Activated naive CD4-positive, alpha-beta T cell (primary cell): ENCODE measurements at places on chromosomes 12 and 14.

DNA sequence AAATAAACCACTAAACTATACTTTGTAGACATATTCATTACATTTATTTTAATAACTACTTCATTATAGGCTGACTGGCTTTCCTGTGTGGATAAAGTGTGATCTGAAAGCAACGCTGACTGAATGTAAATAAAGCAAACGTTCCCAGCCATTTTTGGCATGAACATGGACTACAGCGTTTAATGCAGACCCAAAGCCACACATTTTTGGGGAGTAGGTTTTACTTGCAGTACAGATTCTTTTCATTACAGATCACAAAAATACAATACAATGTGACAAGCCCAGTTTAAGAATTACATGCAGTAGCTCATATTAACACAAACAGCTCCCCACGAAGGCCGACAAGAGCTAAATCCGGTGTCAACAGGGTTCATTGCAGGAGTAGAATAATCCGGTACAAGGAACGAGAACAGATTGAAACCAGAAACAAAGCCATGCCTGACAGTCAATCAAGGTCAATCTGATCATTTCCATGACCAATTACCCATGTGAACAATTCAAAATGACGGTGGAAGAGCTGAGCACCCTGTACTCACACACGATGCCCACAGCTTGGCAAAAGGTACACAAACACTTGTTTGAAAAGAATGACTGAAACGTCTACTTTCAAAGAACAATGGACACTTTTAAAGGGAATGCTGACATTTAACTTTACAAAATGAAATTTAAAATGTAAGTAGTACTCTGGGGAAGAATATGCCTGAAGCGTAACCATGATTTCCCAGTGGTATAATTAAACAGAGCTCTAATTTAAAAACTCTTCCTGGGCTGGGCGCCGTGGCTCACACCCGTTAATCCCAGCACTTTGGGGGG lies 5.3 kb downstream of the BAG5 start:
- DNase-seq, result no peak

- no peak for DNase-seq
Measured at GRCh38 chr12:25245491-25245890, 5.2 kb downstream of the KRAS start.

- DNase-seq, result no peak
Measured at GRCh38 chr14:65472189-65472588, 59.7 kb downstream of the FUT8 start.

- no peak for DNase-seq
Measured at GRCh38 chr12:69388371-69388770, 28.8 kb downstream of the YEATS4 start.

DNA sequence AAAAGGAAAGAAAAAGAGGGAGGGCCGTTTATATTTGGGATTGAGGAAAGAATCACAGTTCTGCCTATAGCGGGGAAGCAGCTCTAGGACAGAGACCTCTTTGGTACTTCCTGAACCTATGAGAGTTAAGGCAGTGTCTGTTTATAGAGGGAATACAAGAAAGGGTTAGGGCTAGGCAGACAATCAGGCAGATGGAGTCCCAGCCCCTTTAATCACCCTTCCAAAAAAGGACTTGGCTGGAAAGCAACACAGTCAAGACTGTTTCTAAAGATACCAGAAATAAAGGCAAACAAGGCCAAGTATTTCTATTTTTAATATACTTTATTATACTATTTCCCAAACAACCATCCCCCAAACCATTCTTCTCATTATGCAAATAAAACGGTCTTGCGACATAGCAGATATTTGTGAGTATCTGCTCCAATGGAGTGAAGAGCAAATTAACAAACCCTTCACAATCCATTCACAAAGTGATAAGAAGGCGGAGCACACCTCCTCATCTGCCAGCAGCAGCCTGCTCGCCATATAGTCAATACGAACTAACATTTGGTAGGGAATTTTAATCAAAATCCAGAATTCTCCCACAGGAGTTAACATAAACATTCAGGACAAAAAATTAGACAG lies 697 bp upstream of the GRIP1 start:
- DNase-seq, result no peak
